ENCODE measurements at places on chromosomes 1 and 21.
A peak's percentile ranks its signal among the peaks of the same experiment; 100 is the strongest.

GRCh38 chr1:29876902-29877301 is 640.6 kb downstream of the PTPRU start:
- peak; percentile 79 for DNase-seq

DNA sequence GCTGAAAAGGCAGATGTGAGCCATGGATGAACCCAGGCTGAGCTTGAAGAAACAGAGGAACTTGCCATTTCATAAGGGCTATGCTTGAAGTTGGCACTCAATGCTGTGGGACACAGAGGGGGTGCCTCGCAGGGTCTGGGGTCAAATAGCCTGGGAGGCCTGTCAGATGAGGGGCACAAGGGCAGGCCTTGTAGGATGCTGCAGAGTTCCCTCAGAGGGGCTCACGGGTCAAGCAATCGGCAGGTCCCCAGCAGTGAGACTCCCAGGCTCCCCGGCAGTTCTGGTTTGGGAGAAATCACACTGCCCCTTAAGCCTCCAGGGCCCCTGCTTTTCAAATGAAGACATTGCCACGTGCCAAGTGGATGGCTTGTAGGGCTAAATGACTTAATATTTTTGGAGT is 116.7 kb upstream of the GRIK3 start:
- DNase-seq: no peak

GRCh38 chr1:91015794-91016550 is 5.9 kb downstream of the ZNF644 start:
- no peak for DNase-seq

- no peak for DNase-seq
Observed at GRCh38 chr1:167601442-167602383, 28.3 kb upstream of the RCSD1 start.
